ENCODE measurements at places on chromosomes 3 and 15. TPM values are rescaled to one million over a fixed set of nuclear protein-coding genes. Genes with fewer than 3 reads are reported as not detected.

The PLD1 gene
- total RNA-seq = 7.5 TPM

The LRRC3B gene
- total RNA-seq = 0.29 TPM

The CCR3 gene
- total RNA-seq = not detected

The ZIC4 gene
- total RNA-seq = not detected

The SEMA6D gene
- total RNA-seq = 0.35 TPM

The DLL4 gene
- 0.31 TPM for total RNA-seq

The FANCI gene
- 43.2 TPM for total RNA-seq

The MEX3B gene
- total RNA-seq = 1.9 TPM

The TMEM89 gene
- total RNA-seq = not detected

The RTP3 gene
- total RNA-seq = not detected

The NOX5 gene
- total RNA-seq = 1.1 TPM

The KBTBD12 gene
- total RNA-seq = not detected

The ACTL6A gene
- total RNA-seq = 170 TPM
